ENCODE measurements at places on chromosomes 7 and 10. TPM values are rescaled to one million over a fixed set of nuclear protein-coding genes. Genes with fewer than 3 reads are reported as not detected.
A peak's percentile ranks its signal among the peaks of the same experiment; 100 is the strongest.

DNA sequence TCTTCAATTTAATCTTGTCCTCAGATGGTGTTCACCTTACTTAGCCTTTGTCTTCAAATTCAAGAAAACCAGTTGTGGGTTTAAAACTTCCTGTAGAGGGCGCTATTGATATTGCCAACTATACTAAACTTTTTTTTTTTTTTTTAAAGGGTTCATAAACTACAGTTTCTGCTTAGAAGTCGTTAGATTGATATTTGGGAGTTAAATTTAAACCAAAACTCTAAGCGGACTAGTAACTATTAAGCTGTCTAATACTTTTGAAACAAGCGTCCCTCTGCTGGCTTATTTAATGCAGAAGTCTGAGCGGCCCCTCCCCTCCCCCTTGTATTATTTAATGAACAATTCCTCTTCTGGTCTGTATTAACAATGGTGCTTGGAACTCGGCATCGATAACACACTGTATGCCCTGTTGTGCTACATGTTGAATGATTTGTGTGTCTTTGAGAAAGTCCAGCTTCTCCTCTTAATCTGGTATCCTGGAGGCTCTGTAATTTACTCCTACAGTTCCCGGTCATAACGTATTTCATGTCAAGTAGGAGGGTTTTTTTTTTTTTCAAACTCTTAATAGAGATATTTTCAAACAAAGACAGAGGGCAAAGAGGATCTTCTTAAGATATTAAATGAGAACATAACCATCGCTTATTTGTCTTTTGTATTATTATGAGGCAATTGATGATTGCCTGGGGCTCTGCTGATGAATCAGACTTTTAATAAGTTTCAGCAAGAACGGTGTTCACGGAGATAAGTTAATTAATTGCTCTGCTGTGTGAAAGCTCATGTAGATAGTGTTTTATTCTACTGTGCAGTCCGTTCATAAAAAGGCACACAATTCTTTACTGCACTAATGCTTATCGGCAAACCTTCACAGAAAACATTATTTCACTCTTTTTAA, 22.6 kb upstream of the CREB5 start:
- H3K36me3 ChIP-seq = no peaks in the 10 kb centered on the region
- no peaks in the 10 kb centered on the region for H3K27me3 ChIP-seq
- no peak overlapping the region for H3K27ac ChIP-seq
- DNase-seq = peak; percentile 14

- no peak overlapping the region for H3K27ac ChIP-seq
- H3K4me1 ChIP-seq = no peaks in the 10 kb centered on the region
- H3K27me3 ChIP-seq = no peaks in the 10 kb centered on the region
Measured at GRCh38 chr10:110192552-110192951, 14.9 kb upstream of the MXI1 start.

DNA sequence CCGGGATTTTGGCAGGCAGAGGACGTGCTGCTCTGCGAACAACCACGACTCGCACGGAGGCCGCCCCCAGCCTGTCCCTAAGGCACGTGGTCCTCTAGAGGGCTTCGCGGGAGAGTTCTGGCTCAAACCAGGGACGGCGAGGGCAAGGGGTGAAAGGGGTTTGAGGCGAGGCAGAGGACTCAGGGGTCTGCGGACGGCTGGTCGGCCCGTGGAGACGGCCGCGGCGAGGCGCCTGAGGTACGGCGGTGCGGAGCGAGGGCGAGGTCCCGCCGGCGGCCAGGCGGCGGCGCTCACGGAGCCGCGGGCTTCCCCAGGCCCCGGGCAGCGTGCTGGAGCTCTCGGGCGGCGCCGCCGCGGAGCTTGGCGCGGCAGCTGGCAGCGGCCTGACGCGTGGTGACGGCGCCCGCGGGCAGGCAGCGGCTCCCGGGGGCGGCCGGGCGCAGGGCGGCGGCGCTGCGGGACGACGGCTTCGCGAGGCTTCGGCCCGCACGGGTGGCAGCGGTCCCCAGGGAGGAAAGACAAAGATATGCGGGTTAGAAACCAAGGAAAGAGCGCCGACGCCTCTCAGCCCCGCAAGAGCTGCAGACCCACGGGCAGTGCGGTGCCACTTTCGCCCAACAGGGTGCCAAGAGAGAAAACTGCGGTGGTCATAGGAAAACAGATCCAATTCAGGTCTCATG, 44.8 kb downstream of the ZNF800 start:
- H3K27ac ChIP-seq = no peak overlapping the region
- no peaks in the 10 kb centered on the region for H3K36me3 ChIP-seq
- no peaks in the 10 kb centered on the region for H3K27me3 ChIP-seq
- DNase-seq = peak; percentile 70
- no peak overlapping the region for H3K4me3 ChIP-seq

GRCh38 chr7:3867863-3868262, 566.8 kb downstream of the SDK1 start:
- no peaks in the 10 kb centered on the region for H3K36me3 ChIP-seq
- no peak overlapping the region for H3K4me3 ChIP-seq
- H3K4me1 ChIP-seq = no peaks in the 10 kb centered on the region
- no peak for DNase-seq
- no peaks in the 10 kb centered on the region for H3K27me3 ChIP-seq

DNA sequence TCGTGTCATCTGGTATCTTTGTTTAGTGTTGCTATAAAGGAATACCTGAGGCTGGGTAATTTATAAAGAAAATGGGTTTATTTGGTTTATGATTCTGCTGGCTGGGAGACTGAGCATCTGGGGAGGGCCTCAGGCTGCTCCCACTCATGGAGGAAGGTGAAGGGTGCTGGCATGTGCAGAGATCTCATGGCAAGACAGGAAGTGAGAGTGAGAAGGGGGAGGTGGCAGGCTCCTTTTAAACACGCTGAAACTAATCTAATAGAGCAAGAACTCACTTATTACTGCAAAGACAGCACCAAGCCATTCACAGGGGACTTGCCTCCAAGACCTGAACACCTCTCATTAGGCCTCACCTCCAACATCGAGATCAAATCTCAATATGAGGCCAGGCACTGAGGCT, 11.3 kb downstream of the OIT3 start:
- no peak overlapping the region for H3K4me3 ChIP-seq
- H3K27me3 ChIP-seq = no peaks in the 10 kb centered on the region
- H3K27ac ChIP-seq = no peak overlapping the region
- H3K4me1 ChIP-seq = no peaks in the 10 kb centered on the region
- H3K36me3 ChIP-seq = no peaks in the 10 kb centered on the region
- no peak for DNase-seq

- no peaks in the 10 kb centered on the region for H3K36me3 ChIP-seq
- H3K4me3 ChIP-seq = no peak overlapping the region
- no peaks in the 10 kb centered on the region for H3K4me1 ChIP-seq
- H3K27me3 ChIP-seq = peaks cover 3% of the 10 kb centered on the region
- H3K27ac ChIP-seq = no peak overlapping the region
Measured at GRCh38 chr7:36633377-36633776, 90.9 kb downstream of the AOAH start.

DNA sequence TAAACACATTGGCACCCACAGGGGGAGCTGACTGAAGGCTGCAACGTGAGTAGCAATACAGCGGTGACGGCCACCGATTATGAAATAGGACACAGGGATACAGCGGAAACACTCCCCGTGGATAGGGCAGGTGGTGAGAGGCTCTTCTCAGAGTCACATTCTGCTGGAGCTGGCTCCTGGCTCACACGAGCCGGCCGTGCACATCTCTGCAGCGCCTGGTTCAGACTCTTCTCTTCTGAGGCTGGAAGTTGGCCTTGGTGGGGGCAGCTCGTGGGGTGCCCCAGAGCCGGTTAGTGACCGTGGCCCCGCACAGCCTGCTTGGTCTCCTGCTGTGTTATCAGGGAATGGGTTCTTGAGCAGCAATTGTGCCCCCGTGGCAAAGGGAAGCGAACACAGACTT, 61.3 kb upstream of the EN2 start:
- no peak overlapping the region for H3K4me3 ChIP-seq
- no peak for DNase-seq
- no peak overlapping the region for H3K27ac ChIP-seq

GRCh38 chr7:47179812-47180515, 401.9 kb downstream of the TNS3 start:
- no peak for DNase-seq
- H3K36me3 ChIP-seq = no peaks in the 10 kb centered on the region
- no peaks in the 10 kb centered on the region for H3K27me3 ChIP-seq
- H3K4me1 ChIP-seq = peaks cover 10% of the 10 kb centered on the region
- no peak overlapping the region for H3K27ac ChIP-seq

DNA sequence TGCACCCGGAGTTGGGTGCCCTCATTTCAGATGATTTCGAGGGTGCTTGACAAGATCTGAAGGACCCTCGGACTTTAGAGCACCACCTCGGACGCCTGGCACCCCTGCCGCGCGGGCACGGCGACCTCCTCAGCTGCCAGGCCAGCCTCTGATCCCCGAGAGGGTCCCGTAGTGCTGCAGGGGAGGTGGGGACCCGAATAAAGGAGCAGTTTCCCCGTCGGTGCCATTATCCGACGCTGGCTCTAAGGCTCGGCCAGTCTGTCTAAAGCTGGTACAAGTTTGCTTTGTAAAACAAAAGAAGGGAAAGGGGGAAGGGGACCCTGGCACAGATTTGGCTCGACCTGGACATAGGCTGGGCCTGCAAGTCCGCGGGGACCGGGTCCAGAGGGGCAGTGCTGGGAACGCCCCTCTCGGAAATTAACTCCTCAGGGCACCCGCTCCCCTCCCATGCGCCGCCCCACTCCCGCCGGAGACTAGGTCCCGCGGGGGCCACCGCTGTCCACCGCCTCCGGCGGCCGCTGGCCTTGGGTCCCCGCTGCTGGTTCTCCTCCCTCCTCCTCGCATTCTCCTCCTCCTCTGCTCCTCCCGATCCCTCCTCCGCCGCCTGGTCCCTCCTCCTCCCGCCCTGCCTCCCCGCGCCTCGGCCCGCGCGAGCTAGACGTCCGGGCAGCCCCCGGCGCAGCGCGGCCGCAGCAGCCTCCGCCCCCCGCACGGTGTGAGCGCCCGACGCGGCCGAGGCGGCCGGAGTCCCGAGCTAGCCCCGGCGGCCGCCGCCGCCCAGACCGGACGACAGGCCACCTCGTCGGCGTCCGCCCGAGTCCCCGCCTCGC, at the start of gene EGFR:
EGFR (plus strand) TSS at position 657 of the 830 bp plus-strand sequence. CDS start 261 bp downstream, outside the sequence.
- H3K36me3 ChIP-seq = no peaks in the 10 kb centered on the region
- H3K27ac ChIP-seq = peak within 1 kb of the TSS; percentile 98
- H3K4me3 ChIP-seq = peak within 1 kb of the TSS; percentile 82
- peaks cover 41% of the 10 kb centered on the region for H3K27me3 ChIP-seq

DNA sequence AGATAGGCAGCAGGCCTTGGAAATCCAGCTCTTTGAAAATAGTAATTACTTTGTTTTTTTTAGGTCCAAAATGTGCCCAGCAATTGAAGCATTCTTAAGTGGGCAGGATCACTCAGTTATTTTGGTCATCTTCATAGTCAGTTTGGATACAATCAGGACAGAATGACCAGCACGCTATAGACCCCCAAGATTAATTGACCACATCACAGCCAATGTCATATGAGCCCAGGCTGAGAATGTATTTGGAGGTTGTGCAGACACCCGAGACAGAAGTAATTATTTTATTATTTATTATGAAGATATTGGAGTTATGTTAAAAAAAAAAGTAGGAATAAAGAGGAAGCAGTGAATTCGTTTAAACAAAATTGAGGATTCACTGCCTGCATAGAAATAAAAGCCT, 93.3 kb upstream of the PFKP start:
- no peaks in the 10 kb centered on the region for H3K4me1 ChIP-seq
- H3K36me3 ChIP-seq = no peaks in the 10 kb centered on the region
- no peak for DNase-seq
- no peaks in the 10 kb centered on the region for H3K27me3 ChIP-seq
- no peak overlapping the region for H3K27ac ChIP-seq
- H3K4me3 ChIP-seq = no peak overlapping the region

DNA sequence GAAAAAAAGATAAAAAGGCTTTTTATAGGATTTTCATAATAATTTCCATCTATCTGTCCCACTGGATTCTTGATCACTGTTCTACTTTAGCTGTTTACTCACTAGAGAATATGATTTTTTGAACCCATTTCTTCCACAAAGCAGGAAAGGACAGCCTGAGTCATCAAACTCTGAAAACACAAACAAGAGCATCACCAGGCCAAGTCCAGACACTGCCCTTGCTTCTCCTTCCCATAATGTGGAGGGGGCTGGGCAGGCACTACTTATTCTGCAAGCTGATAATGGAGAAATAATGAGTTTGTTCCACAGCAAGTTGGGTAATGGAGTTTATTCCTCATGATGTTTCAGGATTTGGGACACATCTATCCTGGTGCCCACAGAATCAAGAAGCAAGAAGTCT, 13.0 kb upstream of the KCNIP2 start:
- H3K27me3 ChIP-seq = no peaks in the 10 kb centered on the region
- peaks cover 28% of the 10 kb centered on the region for H3K4me1 ChIP-seq
- no peak overlapping the region for H3K4me3 ChIP-seq
- DNase-seq = no peak
- no peaks in the 10 kb centered on the region for H3K36me3 ChIP-seq
- H3K27ac ChIP-seq = no peak overlapping the region

GRCh38 chr7:73742753-73743641, 4.4 kb upstream of the ABHD11 start:
- H3K27me3 ChIP-seq = no peaks in the 10 kb centered on the region
- no peak for DNase-seq
- no peaks in the 10 kb centered on the region for H3K36me3 ChIP-seq
- H3K4me1 ChIP-seq = peaks cover 7% of the 10 kb centered on the region
- no peak overlapping the region for H3K27ac ChIP-seq
- H3K4me3 ChIP-seq = no peak overlapping the region

- H3K27ac ChIP-seq = no peak overlapping the region
- no peak for DNase-seq
- H3K27me3 ChIP-seq = no peaks in the 10 kb centered on the region
- no peaks in the 10 kb centered on the region for H3K4me1 ChIP-seq
Measured at GRCh38 chr10:60377955-60378354, 11.7 kb downstream of the ANK3 start.

- peaks cover 83% of the 10 kb centered on the region for H3K4me1 ChIP-seq
- H3K27me3 ChIP-seq = no peaks in the 10 kb centered on the region
- no peak for DNase-seq
- peak overlapping the region; percentile 61 for H3K27ac ChIP-seq
Measured at GRCh38 chr10:124739986-124740368, 4.2 kb downstream of the FAM53B start.

DNA sequence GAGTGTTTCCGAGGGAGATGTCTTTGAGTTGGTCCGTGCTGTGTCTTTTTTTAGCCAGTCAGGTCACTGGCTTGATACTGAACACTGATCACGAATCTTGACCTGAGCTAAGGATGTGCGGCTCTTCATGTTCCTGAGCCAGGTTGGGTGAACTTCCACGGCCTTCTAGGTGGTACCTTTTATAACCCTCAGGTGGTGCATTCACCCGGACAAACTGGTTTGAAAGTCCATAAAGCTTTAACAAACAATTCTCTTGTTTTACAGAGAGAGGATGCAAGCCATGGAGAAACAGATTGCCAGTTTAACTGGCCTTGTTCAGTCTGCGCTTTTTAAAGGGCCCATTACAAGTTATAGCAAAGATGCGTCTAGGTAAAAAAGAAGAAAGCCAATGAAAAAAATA, 229.5 kb downstream of the ARHGAP21 start:
- H3K27ac ChIP-seq = no peak overlapping the region
- no peaks in the 10 kb centered on the region for H3K36me3 ChIP-seq
- H3K27me3 ChIP-seq = no peaks in the 10 kb centered on the region
- DNase-seq = no peak
- H3K4me1 ChIP-seq = peaks cover 15% of the 10 kb centered on the region
- H3K4me3 ChIP-seq = no peak overlapping the region

The CNTNAP2 gene
- polyA plus RNA-seq = 0.09 TPM

The PROSER2 gene
- 0.51 TPM for polyA plus RNA-seq

The BMPR1A gene
- 10.3 TPM for polyA plus RNA-seq

The VWDE gene
- polyA plus RNA-seq = not detected

The LLCFC1 gene
- polyA plus RNA-seq = not detected

The VWA2 gene
- polyA plus RNA-seq = 0.01 TPM

The GFRA1 gene
- polyA plus RNA-seq = 1.6 TPM

The CRTAC1 gene
- 2.1 TPM for polyA plus RNA-seq

The AKR1C8 gene
- not detected for polyA plus RNA-seq

The RFC2 gene
- polyA plus RNA-seq = 18.5 TPM

All from heart right ventricle (tissue), 16 donors.